ENCODE measurements at places on chromosomes 3 and 15.

DNA sequence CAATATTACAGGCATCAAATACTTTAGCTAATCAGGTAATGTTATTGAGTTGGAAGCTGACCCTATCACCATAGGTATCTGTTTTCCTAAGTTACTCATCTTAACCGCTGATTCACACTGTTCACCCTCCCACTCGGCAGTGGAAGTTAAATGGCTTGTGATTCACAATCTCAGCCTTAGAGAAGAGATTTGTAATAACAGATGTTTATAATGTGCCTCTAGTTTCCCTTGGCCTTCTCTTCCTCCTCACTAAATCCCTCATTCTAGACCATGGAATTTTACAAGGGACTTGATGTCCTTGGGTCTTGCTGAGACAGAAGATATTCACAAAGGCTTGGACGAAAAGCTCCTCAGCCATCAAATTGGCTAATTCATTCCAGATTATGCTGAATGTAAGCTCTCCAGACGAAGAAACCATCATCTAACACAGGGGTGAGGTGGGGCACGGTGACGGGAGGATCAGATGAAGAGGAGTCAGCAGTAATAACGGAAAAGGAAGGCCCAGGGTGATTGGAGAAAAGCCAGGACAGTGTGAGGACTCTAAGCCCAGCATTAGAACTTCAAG lies 931.7 kb downstream of the MCTP2 start:
- no peak for DNase-seq

DNA sequence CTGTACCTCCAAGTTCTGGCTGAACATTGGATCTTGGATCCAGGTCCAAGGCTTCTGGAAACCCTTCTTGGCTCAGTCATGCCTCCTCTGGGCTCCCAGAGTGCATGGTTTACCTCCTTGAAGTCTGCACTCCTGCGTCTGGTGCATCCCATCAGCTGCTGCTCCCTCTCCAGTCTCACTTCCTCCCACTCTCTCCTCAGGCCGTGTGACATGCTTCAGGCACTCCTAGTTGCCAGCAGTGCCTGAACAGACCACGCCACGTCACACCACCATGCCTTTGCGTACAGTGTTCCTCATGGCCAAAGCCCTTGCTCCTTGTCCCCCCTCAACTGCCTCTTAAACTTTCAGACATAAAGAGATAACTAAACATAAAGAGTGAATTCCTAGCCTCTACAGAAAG lies 5.7 kb downstream of the GPR27 start:
- no peak for DNase-seq

DNA sequence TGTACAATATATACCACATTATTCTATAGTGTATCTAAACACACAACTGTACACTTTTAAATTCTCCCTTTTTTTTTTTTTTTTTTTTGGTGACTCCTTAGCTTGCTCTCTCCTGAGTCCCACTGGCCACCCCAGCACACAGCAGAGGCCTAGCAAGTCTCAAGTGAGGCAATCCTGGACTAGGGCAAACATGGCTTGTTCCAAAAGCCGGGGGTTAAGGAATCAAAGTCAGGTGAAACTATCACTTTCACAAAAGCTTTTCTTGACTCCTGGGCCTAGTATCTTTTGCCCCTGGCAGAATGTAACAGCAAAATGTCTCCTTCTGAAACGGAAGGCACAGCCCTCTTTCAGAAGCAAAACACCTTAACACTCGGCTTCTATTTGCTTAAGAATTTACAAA lies 5.8 kb downstream of the EOMES start:
- DNase-seq: no peak

DNA sequence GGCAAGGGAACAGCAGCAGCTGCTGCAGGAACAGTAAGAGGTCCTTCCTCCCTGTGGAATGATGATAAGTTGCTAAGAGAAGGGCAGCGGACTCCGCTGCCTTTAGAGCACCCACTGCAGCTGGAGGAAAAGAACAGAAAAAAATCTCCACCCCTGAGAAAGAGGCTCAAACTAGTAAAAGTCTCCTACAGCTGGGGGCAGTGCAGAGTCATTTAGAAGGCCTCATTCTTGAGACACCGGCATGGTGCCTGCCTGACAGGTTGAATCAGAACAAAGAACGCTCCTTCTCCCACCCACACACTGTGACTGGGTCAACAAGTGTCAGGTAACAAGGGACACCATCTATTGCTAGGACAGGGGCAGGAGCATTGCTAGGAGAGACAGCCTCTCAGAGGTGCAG lies 188.4 kb downstream of the ABHD5 start:
- DNase-seq: no peak

DNA sequence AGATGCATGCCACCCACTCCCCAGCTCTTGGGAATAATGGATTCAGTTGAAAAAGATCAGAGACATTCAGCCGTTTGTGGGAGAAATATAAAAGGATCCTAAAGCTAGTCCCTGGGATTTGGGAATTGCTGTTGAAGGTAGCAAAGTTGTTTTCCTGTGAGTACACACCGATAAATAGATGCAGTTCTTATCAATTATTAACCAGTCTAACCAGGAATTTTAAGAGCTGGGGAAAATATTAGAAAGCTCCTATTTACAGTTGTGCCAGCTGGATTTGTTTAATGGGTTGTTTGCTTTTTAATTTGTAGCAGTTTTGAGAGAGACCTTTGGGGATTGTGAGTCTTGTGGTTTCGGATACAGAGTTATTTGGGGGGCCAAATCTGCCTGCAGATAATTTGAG lies 44.2 kb upstream of the SKOR1 start:
- no peak for DNase-seq

DNA sequence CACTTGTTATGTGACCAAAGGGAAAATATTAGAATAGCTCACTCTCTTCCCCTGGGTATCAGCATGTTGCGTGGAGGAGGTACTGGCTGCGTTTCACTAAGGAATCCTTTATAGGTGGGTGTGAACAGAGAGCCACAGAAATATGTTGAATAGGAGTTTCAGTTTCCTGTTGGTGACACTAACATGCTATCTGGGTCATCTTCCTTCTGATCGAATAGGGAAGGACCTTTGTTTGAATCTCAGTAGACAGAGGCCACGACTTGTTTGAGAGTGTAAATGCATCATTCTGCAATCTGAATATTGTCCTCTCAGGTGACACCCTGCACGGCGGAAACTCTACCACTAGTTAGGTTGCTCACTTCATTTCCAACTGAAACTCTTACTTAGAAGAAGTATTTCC lies 157.9 kb upstream of the SLC2A2 start:
- DNase-seq: no peak

GRCh38 chr3:124814620-124815421 lies 72.3 kb downstream of the ITGB5 start:
- DNase-seq: no peak

Measured in NCI-H1417 treated with DMSO at 0.1 percent for 48 hours (cell line).